Fibroblast of upper back skin (primary cell): ENCODE measurements at places on chromosomes 4 and X.
A peak's percentile ranks its signal among the peaks of the same experiment; 100 is the strongest.

DNA sequence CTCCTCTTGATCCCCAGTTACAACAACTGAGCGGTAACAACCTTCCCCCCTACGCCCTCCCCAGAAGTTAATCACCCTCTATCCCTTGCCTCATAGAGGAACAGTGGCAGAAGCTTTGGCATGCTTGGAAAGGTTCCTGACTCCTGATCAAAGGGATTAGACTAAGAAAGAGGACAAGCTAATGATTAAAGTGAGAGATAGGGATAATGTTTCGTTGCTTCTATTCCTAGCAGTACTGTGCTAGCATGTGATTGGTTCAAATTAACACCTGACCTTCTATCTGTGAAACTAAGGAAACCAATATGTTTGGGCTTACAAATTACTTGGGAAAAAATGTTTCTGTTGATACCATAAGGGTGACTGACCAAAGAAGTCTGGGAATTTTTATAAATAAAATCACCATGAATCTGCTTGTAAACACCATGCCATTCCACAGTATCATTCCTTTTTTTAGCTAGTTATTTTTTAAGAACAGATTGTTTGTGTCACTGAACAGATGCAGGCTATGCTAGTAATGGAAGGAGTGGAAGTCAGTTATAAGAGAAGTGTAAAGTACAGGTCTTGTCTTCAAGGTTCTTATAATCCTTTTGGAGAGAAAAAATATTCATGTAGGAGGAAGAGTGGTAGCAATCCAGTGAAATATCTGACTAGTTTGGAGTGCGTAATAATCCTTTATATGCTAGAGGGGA, 11.3 kb upstream of the ATP1B4 start:
- no peak for DNase-seq

- no peak for DNase-seq
These were observed 240.5 kb downstream of the TENM3 start for GRCh38 chr4:182483685-182484084.

DNA sequence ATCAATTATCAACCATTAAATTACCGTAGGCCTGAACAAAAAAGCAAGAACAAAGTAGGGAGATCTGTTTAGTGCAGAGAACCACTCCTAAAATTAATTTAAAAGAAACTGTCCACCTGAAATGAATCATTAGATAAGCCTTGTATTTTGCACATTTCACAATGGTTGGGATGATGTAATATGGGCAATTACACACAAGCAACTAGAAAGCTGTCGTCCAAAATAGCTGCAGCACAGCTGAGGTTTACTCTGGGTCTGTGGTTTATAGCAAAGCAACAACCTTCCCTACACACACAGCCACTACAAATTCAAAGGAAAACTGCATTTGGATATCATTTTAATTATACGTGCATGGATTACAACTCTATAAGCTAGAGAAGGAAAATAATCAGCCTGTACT, 28.5 kb downstream of the PCDH19 start:
- DNase-seq = peak; percentile 54

GRCh38 chrX:38807873-38808272, 6.6 kb downstream of the MID1IP1 start:
- DNase-seq = peak; percentile 38

- peak; percentile 99 for DNase-seq
These were observed 348.7 kb downstream of the MAPK10 start for GRCh38 chr4:86011117-86011516.

DNA sequence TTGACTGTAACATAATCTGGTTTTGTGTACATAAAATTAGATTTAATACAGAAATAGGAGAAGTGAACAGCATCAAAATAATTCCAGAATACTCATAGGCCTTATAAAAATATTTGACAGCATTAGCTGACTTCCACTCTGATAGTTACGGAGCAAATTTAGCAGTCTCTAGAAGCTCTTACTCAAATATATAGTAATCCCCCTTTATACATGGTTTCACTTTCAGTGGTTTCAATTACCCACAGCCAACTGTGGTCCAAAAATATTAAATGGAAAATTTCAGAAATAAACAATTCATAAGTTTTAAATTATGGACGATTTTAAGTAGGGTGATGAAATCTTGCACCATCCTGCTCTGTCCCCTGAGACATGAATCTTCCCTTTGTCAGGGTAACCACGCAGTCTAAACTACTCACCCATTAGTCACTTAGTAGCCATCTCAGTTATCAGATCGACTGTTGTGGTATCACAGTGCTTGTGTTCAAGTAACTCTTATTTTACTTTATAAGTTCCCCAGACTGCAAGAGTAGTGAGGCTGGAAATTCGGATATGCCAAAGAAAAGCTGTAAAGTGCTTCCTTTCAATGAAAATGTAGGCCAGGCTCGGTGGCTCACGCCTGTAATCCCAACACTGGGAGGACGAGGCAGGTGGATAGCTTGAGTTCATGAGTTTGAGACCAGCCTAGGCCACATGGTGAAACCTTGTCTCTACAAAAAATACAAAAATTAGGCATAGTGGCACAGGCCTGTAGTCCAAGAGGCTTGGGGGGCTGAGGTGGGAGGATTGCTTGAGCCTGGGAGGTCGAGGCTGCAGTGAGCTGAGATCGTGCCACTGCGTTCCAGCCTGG, 17.2 kb upstream of the RTL9 start:
- DNase-seq = peak; percentile 92

DNA sequence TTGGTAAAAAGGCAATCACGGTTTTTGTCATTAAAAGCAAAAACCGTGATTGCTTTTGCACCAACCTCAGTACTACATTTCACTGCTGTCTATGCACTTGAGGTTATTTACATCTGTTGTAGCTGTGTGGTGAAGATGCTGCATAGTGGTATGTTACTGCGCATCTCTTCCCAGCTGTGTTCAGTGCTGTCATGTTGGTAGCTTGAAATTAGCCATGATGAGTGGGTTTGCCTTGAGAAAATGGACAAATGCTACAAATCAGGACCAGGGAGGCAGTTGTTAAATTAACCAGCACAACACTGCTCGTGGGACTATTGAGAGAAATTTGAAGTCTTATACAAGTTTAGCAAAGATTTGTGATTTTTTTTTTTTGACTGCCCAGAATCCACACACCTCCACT, 2.2 kb upstream of the SMIM43 start:
- no peak for DNase-seq

GRCh38 chr4:108166441-108167315, 2.1 kb downstream of the LEF1 start:
- DNase-seq = no peak

DNA sequence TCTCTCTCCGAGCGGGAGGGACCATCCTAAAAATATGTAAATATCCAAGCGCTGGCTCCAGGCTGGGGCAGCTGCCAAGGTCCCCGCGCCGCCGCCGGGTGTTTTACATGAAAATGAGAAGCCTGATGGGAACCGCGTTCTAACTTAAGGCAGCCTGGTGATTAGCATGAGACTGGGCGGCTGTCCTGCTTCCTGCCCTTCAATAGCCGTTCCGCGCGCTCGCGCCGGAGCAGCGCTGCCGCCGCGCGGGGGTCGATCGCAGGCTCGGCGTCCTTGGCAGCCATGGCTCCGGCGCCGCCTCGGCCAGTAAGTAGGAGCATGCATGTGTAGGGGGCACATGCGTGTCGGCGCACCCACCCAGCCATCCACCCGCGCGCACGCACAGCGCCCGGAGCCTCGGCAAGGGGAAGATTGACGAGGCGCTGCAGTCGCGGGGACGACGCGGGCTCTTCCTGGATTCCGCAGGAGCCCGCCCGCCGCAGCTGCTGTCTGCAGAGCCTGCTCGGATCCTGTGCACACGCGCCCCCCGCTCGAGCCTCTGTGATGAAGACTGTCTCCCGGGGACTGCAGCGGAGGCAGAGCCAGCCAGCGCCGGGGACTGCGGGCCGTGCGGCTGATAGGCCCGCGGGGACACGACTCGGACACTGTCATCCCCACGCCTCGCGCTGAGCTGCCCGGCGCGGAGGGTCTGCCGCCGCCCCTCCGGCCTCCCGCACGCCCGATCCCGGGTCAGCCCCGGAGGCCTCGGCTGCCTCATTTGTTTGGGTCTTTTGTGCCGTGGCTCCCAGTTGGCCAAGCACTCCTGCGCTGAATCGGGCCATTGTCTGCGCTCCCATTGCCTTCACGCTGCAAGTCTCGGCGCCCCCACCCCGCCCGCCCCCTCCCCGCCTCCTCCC, 734 bp downstream of the STOX2 start:
- DNase-seq = peak; percentile 14

DNA sequence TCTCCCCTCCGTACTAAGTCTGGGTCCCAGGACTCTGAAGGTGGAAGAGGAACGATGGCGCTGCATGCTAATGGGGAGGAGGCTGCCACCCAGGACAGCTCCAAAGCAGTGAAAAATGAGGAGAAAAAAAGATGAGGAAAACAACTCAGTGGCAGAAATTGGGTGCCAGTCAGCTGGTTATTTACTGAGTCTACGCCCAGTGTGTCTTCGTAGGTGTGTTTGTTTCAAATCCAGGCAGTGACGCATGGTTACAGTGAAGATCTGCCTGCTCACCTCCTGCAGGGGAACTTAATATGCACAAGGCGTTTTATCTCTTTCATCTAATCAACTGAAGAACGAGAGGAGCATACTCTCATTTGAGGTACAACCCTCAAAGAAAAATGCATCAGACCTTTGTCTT, 70.9 kb upstream of the FBXW7 start:
- DNase-seq = no peak

- DNase-seq = no peak
These were observed 404.5 kb downstream of the GRXCR1 start for GRCh38 chr4:43296946-43297528.

DNA sequence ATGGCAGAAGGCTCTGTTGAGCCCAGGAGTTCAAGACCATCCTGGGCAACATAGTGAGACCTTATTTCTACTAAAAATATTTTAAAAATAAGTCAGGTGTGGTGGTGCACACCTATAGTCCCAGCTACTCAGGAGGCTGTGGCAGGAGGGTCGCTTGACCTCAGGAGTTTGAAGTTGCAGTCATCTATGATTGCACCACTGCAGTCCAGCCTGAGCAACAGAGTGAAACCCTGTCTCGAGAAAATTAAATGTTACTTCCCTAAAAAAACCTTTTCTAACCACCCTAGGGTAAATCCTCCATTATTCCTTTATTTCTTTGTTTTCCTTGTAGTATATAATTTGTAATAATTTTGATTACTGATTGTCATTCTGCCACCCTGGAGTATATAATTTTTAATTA, 7.9 kb downstream of the FAM200B start:
- no peak for DNase-seq
